ENCODE measurements at places on chromosomes 6 and 20. TPM values are rescaled to one million over a fixed set of nuclear protein-coding genes. Genes with fewer than 3 reads are reported as not detected.

- DNase-seq: no peak
- H3K27ac ChIP-seq: no peak overlapping the region
- H3K4me1 ChIP-seq: no peaks in the 10 kb centered on the region
- H3K4me3 ChIP-seq: no peak overlapping the region
- no peaks in the 10 kb centered on the region for H3K36me3 ChIP-seq
Observed at GRCh38 chr20:40283689-40284088, 405.3 kb downstream of the MAFB start.

DNA sequence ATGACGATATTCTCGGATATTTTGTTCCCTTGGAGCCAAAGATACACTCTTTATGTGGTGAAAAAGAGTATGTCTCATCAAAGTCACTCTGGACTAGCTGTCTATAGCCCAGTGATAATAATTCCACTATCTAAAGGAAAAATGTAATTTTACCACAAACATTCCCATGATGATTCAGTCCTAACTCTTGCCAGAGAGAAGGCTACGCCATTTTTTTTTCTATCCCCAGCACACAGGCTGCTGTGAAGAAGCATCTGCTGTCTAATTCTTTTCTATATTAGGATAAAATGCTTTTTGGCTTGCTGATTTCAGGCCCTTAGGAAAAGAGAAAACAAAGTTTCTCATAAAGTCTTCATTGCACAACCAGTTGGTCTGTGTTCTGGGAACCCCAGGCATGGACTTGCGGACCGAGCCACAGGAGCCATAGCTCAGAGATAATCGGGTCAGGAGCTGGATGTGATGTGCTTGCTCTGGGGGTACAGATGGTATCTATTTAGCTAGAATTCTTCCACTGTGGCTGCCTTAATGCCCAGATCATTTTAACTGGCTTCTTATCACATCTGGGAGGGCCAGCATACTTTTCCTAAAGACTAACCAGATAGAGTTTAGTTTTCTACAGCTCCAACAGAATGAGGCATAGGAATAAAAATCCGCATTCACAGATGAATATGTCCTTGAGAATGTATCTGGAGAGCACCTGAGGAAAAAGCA lies 683.7 kb upstream of the ID4 start:
- H3K4me3 ChIP-seq: no peak overlapping the region
- no peak for DNase-seq
- H3K4me1 ChIP-seq: no peaks in the 10 kb centered on the region
- H3K27me3 ChIP-seq: no peaks in the 10 kb centered on the region

DNA sequence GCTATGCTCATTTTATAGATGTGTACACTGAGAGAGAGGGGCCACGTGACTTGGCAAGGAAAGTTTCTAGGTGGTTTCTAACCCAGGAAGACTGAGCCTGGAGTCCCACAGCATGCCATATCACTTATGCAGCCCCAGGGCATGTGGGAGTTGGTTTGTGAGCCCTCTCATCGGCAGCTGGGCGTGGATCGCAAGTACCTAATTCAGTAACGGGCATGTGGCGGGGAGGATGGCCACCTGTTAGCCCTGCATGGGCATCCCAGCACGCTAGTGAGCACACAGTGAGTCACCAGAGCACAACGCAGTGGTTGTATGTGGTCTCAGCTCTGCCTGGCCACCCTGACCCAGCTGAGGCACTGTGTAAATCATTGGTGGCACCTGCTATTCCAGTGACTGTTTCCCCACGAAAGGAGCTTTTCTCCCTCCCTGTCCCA lies 88.3 kb downstream of the NINL start:
- no peaks in the 10 kb centered on the region for H3K4me1 ChIP-seq
- no peak overlapping the region for H3K27ac ChIP-seq
- H3K36me3 ChIP-seq: peaks cover 42% of the 10 kb centered on the region

THEMIS gene
- not detected for total RNA-seq

DNA sequence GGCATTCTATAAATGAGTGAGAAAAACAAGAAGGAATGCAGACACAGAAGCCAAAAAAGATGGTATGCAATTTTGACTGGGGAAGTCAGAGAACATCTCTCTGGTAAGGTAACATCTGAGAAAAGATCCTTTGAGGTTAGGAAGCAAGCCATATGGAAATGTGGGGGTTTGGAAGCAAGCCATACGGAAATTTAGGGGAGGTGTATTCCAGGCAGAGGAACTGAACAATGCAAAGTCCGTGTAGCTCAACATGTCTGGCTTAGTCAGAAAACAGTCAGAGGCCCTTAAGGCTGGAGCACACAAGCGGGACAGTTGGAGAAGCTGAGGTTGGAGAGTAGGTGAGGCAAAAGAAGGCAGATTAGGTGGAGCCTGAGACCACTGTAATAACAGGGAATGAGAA lies 35.3 kb downstream of the RALGAPA2 start:
- H3K27me3 ChIP-seq: no peaks in the 10 kb centered on the region
- H3K4me3 ChIP-seq: no peak overlapping the region
- H3K4me1 ChIP-seq: peaks cover 6% of the 10 kb centered on the region
- H3K27ac ChIP-seq: no peak overlapping the region
- DNase-seq: no peak

GRCh38 chr20:51461306-51461705 lies 81.2 kb downstream of the NFATC2 start:
- no peaks in the 10 kb centered on the region for H3K36me3 ChIP-seq
- DNase-seq: no peak
- no peaks in the 10 kb centered on the region for H3K4me1 ChIP-seq
- no peaks in the 10 kb centered on the region for H3K27me3 ChIP-seq

DNA sequence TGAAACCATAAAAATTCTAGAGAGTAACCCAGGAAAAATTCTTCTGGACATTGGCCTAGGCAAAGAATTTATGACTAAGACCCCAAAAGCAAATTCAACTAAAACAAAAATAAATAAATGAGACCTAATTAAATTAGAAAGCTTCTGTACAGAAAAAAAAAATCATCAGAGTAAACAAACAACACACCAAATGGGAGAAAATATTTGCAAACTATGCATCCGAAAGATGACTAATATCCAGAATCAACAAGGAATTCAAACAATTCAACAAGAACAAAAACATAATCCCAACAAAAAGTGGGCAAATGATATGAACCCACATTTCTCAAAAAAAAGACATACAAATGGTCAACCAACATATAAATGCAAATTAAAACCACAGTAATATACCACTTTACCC lies 242.6 kb upstream of the CDYL start:
- no peak overlapping the region for H3K4me3 ChIP-seq
- no peaks in the 10 kb centered on the region for H3K4me1 ChIP-seq
- DNase-seq: no peak
- H3K27me3 ChIP-seq: no peaks in the 10 kb centered on the region
- H3K27ac ChIP-seq: no peak overlapping the region

DNA sequence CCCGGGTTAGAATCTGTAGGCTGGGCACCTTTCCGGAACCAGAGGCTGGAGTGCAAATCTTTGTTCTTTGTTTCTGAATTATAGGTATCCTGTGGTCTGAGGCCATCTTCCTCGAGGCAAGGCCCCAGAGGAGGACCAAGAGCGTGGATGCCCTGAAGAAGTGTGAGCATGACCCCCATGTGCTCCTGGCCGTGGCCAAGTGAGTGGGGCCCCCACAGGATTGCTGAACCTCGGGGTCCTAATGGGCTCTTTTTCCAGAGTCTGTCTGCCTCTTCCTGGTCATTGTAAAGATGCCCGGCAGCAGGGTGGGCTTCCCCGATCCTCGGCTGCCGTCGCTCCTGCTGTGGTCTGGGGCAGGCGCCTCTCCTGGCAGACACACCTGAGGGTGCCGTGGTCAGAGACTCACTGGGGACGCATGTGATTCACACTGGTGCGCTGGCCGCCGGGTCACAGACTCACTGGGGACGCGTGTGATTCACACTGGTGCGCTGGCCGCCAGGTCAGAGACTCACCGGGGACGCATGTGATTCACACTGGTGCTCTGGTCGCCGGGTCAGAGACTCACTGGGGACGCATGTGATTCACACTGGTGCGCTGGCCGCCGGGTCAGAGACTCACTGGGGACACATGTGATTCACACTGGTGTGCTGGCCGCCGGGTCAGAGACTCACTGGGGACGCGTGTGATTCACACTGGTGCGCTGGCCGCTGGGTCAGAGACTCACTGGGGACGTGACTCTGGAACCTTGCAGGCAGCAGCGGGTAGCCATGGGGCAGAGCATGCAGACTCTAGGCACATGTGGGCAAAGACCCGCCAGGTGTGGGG lies 6.5 kb upstream of the C20orf204 start:
- H3K4me1 ChIP-seq: peaks cover 4% of the 10 kb centered on the region
- H3K27me3 ChIP-seq: peaks cover 14% of the 10 kb centered on the region
- no peak overlapping the region for H3K4me3 ChIP-seq
- DNase-seq: no peak
- peaks cover 38% of the 10 kb centered on the region for H3K36me3 ChIP-seq

PRICKLE4 gene
- total RNA-seq: 20.7 TPM

DNA sequence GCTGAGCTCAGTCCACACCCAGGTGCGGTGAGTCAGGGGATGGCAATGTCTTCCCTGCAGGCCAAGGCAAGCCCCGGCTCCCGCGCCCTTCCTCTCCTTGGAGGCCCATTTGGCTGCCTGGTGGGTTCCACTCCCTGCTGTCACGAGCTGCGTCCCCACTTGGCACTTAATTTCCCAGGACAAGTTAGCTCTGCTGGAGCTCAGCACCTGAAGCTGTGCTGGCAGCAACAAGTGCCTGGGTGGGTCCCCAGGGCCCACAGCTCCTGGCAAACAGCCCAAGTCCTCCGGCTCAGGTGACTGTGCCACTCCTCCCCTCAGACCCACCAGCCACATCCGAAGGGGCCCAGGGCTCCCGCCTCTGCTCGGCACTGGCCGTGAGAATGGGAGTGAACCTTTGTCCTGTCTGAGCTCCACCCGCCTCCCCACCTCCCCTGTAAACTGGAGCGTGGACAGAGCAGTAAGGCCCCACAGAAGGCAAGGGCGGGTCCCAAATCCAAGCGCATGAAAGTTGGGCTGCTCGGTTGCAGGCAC lies 16.9 kb downstream of the LAMA5 start:
- H3K4me1 ChIP-seq: no peaks in the 10 kb centered on the region
- peaks cover 11% of the 10 kb centered on the region for H3K36me3 ChIP-seq
- peaks cover 7% of the 10 kb centered on the region for H3K27me3 ChIP-seq
- no peak overlapping the region for H3K27ac ChIP-seq
- H3K4me3 ChIP-seq: no peak overlapping the region
- no peak for DNase-seq

FIG4 gene
- 9.2 TPM for total RNA-seq

GRCh38 chr20:25148181-25148981 lies 47.1 kb upstream of the ENTPD6 start:
- H3K4me1 ChIP-seq: no peaks in the 10 kb centered on the region
- H3K4me3 ChIP-seq: no peak overlapping the region
- no peak overlapping the region for H3K27ac ChIP-seq
- H3K27me3 ChIP-seq: no peaks in the 10 kb centered on the region

- H3K27me3 ChIP-seq: peaks cover 7% of the 10 kb centered on the region
- H3K27ac ChIP-seq: no peak overlapping the region
- no peak overlapping the region for H3K4me3 ChIP-seq
- H3K36me3 ChIP-seq: peaks cover 4% of the 10 kb centered on the region
- DNase-seq: no peak
Observed at GRCh38 chr20:37935435-37935834, 32.5 kb downstream of the VSTM2L start.

GRCh38 chr6:44641344-44642031 lies 254.0 kb downstream of the CDC5L start:
- H3K27me3 ChIP-seq: peaks cover 5% of the 10 kb centered on the region
- H3K27ac ChIP-seq: no peak overlapping the region
- peaks cover 5% of the 10 kb centered on the region for H3K4me1 ChIP-seq
- no peak for DNase-seq
- H3K36me3 ChIP-seq: no peaks in the 10 kb centered on the region

Measured in endothelial cell (in vitro differentiated cells).